Stromal cell of bone marrow (primary cell): ENCODE measurements at places on chromosomes 5 and 9.

DNA sequence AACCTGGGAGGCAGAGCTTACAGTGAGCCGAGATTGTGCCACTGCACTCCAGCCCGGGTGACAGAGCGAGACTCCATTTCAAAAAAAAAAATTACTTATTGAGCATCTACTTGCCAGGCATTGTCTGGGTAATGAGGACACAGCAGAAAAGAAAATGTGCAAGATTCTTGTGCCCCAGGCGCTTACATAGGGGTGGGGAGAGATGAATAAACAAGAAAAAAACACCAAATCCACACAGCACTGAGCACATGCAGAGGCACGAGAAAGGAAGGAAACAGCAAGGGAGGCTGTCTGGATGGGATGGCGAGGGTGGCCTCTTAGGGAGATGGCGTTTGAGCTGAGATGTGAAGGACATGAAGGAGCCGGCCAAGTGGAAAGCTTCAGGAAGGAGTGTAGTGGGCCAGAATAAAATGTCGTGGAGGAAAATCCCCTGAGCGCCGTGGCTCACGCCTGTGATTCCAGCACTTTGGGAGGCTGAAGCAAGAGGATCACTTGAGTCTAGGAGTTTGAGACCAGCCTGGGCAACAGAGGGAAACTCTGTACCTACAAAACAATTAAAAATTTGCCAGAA, 13.9 kb downstream of the DYNC2I2 start:
- no peak for DNase-seq

GRCh38 chr5:37189355-37189754, 59.8 kb downstream of the CPLANE1 start:
- DNase-seq = no peak

- DNase-seq = no peak
Observed at GRCh38 chr5:160317434-160317833, 5.1 kb upstream of the CCNJL start.

DNA sequence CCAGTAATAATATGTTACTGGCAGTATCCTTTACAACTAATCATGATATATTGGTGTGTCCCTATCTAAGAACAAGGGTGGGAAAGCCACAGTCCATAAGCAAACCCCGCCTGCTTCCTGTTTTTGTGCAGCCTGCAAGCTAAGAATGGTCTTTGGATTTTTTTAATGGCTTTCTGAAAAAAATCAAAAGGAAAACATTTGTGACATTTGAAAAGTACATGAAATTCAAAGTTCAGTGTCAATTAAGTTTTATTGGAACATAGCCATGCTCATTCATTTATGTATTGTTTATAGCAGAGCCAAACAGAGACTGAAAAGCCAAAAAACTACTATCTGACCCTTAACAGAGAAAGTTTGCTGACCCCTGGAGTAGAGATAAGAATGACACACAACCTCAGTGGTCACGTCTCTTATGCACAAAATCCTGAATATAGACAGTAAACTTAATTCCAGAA, 12.8 kb upstream of the TMEM245 start:
- DNase-seq = no peak

GRCh38 chr5:175351126-175351525, 92.9 kb downstream of the DRD1 start:
- no peak for DNase-seq

GRCh38 chr5:99795031-99795430, 740.1 kb upstream of the FAM174A start:
- no peak for DNase-seq

DNA sequence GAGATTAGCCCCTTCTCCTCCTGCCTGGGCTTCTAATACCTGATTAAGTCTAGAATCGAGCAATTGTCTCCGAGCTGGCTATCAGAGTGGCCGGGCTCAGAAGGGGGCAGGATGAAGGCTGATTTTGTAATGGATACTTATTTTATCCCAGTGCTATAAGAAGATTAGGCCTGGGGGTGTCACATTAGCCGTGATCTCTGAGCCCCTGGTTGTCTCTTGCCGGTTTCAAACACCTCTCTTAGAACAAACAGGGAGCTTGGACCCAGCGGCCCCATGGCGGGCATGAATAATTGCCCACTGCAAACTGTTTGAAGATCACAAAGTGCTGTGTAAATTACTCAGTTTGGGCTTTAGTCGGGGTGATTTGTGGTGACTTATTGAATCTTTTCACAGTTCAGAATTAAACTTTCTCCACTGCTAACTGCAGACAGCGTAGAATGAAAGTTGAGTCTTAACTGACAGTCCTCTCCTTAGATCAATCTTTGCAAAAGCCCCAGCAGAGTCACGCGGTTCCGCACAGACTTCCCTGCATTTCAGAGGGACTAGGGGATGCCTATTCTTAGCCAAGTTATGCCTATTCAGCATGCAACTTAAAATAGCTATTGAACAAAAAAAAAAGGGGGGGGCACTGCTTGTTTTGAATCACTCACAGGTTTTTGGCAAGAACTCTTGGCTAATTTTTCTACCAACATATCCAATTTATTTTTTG, 200.6 kb upstream of the IRX1 start:
- DNase-seq = no peak

DNA sequence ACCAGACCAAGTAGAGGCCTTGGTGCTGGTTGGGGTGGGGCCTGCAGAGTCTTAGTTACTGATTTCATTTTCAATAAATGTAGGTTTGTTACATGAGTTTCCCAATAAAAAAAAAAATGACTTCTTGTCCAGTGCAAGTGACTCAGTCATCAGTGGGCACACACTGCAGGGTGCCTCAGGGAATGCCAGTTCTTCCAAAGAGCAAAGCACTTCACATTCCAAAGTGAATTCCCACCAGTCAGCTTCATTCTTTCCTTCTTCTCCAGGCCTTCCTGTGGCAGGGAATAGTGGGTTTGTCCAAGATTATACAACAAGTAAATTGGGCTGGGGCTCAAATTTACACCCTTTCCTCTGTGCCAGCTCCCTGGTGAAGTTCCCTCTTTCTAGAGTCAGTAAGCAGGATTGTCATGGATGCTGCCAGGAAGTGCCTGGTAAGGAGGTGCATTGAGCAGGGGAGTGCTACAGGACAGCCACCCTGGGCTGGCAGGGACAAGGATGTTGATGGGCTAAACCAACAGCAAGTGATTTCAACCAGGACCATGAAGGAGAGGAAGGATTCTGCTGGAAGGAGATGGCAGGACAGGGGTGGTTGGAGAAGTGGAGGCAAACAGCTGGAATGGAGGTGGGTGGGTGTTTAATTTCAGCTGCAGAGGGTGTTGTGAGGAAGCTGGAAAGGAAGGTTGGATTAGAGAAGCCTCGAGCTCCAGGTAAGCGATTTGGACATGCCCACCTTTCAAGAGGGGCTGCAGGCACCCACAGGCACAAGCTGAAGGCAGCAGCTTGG, 3.7 kb upstream of the B4GALT7 start:
- no peak for DNase-seq

DNA sequence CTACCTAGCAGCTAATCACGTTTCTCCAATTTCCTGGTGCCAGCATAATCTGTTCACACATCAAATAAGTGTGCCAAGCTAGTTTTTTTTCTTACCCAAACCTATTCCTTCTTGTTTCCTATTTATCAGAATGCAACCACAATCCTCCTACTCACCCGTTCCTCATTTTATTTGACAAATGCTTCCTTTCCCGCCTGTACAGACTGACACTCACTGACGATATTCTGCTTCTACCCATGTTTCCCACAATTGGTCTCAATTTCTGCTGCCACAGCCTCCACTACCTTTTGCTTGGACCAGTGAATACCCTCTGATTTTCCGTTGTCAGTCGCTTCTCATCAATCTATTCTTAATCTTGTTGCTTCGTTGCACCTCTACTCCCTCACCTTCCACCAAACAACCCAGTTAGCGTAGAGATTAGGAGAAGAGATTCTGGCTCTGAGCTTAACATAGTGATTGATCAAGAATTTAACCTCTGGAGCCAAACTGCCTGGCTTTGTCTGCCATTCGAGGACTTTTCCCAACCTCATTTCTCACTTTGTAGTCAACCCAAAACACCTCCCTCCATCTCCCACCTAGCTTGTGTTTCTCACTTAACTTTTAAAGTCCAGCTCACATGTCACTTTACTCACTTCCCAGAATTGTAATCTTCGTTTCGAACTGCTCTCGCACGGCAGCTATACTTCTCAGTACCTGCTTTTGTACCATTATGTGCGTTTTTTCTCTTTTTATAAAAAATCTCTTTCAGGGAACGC, 729 bp upstream of the TMEM38B start:
- DNase-seq = no peak

- DNase-seq = no peak
Observed at GRCh38 chr5:160287378-160288051, 24.8 kb downstream of the CCNJL start.

DNA sequence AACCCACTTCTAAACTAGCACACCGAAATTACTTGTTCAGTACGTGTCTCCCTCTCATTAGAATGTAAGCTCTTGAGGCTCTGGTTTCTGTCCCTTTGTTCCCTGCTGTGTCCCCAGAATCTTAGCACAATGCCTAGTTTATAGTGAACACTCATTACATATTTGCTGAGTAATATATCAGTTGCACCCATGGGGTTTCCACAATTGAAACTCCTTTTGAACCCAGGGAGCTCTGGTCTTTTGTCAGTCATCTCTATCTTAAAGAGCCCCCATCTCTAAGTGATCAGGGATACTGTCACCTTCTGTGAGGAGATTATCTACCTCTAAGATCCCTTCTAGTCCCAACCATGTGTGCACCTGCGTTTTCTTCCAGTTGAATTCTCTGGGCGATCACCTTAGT, 12.8 kb downstream of the CAMK4 start:
- no peak for DNase-seq

DNA sequence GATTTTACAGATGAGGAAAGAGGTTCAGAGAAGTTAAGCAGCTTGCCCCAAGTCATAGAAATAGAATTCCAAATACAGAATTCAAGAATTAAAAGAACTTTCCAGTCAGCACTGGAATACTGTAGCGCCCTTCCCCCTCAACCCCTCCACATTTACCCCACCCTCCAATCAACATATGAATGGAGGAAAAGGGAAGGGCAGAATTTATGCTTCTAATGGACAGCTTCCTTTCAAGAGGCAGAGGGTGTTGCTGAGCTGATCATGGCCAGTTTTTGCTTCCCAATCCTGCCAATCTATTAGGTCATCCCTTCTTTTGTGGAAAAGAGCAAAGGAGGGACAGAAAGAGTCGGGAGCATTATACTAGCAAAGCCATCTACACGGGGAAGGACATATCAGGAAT, 39.1 kb upstream of the ANKRD31 start:
- no peak for DNase-seq

GRCh38 chr5:128378196-128378595, 159.8 kb downstream of the FBN2 start:
- DNase-seq = no peak

DNA sequence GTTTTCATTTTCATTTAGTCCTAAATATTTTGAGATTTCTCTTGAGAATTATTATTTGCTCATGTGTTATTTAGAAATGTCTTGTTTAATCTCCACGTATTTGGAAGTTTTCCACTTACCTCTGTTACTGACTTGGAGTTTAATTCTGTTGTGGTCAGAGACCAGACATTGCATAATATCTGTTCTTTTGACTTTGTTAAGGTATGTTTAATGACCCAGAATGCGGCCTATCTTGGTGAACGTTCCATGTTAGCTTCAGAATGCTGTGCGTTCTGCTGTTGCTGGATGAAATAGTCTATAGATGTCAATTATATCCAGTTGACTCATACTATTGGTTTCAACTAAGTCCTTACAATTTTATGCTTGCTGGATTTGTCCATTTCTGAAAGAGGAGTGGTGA, 325.3 kb upstream of the TARS1 start:
- no peak for DNase-seq

GRCh38 chr5:116553366-116553765, 21.3 kb downstream of the SEMA6A start:
- DNase-seq = no peak

DNA sequence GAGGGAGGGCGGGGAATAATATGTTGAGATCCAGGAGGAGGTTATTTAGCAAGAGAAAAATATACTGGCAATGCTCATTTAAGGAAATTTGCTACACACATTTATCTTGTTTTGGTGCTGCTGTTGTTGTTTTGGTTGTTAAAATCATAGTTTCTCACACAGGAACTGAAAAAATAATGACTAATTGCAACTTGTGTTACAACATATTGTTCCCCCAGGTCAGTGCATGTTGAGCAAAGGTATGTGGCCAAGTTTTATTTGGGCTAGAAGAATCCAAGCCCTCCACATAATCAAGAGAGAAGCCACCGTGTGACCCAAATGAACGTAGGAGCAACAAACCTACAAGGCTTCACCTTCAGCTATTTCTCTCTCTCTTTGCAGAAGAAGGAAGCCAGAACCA, 220.3 kb upstream of the DAPK1 start:
- DNase-seq = no peak

- DNase-seq = no peak
Observed at GRCh38 chr9:94926431-94926800, 199.9 kb downstream of the AOPEP start.

DNA sequence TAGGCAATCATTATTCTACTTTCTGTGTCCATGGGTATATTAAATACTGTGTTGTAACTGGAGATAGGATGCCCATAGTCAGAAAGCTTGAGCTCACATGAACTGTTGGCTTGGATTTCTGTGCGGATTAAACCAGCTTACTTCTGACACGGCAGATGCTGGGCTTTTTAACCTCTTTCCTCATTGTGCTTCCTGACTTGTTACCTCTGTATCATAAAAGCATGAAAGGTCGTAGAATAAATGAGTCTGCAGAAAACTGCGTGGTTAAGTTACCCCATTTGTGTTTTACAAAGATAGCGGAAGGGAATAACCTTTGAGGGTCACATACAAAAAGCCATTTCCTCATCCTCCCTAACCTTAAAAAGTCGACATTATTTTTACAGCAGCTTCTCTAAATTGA, 199.5 kb upstream of the DMRT1 start:
- no peak for DNase-seq

GRCh38 chr5:95838001-95838520, 15.5 kb upstream of the GLRX start:
- DNase-seq = no peak

DNA sequence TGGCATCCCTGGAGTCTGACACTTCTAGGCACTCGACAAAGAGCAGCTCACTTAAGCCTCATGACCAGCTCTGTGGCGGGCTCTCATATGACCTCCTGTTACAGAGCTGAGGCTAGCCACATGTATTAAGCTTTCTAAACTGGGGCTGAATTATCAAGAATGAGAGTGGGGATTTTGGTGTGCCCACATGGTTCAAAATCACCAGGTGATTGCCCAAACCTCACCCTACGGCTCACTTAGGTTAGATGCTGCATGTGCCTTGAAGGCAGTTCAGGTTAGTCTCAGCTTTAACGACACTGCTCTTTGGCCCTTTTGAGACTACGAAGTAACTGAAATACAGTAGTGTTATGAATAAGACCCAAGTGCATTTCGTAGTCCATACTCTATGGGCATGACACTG, 39.4 kb upstream of the SMIM32 start:
- DNase-seq = no peak

DNA sequence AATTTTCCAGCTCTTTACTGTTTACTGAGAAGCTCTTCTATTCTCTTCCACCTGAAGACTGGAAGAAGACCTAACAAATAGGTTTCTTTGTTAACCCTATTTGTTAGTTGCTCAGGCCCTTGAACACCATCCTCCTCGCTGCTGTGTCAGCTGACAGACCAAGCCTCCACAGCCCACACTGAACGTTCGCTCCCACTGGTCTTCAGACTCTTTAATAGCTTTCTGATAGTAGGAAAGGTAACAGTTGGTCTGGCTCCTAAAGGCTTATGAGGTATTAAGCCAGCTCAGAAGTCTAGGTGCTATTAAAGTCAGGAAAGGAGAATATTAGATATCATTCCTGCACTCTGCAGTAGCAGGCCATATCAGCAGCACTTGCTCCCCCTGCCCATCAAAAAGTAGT, 23.3 kb upstream of the F2R start:
- no peak for DNase-seq
